ENCODE measurements at places on chromosomes 6 and 20. TPM values are rescaled to one million over a fixed set of nuclear protein-coding genes. Genes with fewer than 3 reads are reported as not detected.

CDH22 gene
- total RNA-seq = not detected

GRCh38 chr6:86937219-86938079, at the start of gene HTR1E:
HTR1E (plus strand) TSS chr6:86937528; CDS start chr6:87015335, 77,807 bp downstream.
- H3K4me3 ChIP-seq = peak within 1 kb of the TSS; percentile 61
- H3K36me3 ChIP-seq = no peaks in the 10 kb centered on the region
- no peak within 1 kb of the TSS for H3K27ac ChIP-seq
- peaks cover 13% of the 10 kb centered on the region for H3K4me1 ChIP-seq
- DNase-seq = peak; percentile 77

DNA sequence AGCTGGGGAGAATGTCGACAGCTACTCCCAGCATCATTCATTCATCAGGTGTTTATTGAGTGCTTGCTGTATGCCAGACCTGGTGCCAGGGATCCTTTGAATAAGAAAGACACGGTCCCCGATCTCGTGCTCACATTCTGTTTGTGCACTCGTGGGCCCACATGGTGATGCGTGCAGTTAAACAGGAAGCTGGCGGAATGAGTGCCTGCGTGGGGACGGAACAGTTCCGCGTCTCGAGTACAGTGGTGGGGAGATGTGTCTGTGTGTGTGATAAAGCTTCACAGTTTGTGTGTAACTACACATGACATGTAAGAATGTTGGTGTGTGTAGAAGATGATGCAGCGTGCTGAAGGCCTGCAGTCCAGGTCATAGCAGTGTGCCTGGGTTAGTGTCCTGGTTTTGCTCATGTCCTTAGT, 6.5 kb downstream of the RBM38 start:
- no peak overlapping the region for H3K27ac ChIP-seq
- peaks cover 44% of the 10 kb centered on the region for H3K4me1 ChIP-seq
- H3K4me3 ChIP-seq = no peak overlapping the region
- DNase-seq = peak; percentile 51

SLC22A16 gene
- not detected for total RNA-seq

OR2H2 gene
- not detected for total RNA-seq

TGM3 gene
- total RNA-seq = not detected

- H3K36me3 ChIP-seq = peaks cover 1% of the 10 kb centered on the region
- H3K27ac ChIP-seq = no peak overlapping the region
- peaks cover 36% of the 10 kb centered on the region for H3K4me1 ChIP-seq
- no peak overlapping the region for H3K4me3 ChIP-seq
These were observed 61.0 kb downstream of the NUDT3 start for GRCh38 chr6:34331371-34332050.

Data from chondrocyte (in vitro differentiated cells).